ENCODE measurements at places on chromosomes 1 and 21.

- no peak for DNase-seq
These were observed 4.3 kb upstream of the MFAP2 start for GRCh38 chr1:16984717-16985116.

DNA sequence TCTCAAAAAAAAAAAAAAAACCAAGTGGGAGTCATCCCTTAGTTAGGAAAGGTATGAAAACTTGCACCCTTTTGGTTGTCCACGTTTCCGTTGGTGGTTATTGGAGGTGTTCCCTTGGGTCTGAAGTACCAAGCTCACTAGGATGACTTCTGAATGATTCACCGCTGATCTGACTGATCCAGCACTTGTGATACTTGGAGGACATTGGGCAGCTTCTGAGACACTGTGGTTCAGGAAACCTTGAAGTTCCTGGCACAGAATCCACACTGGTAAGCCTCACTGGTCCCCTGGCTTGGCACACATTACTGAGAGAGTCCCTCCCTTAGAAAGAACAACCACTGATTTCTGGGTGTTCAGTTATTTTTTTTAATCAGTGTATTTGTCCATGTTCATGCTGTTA, 91.9 kb downstream of the RYR2 start:
- no peak for DNase-seq

DNA sequence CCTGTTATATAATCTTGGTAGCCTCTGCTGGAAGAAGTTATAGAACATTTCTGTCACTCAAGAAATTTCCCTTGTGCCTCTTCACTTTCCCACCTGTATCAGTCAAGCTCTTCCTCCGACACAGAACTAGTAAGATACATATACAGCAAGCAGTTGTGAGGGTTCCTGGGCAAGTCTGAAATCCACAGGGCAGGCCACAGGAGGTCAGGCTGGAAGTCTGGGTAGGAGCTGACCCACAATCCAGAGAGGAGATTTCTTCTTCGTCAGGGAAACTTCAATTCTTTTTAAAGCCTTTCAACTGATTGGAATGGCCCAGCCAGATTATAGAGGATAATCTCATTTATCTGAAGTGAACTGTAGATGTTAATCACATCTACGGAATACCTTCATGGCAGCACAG, 96.4 kb upstream of the FMN2 start:
- no peak for DNase-seq

GRCh38 chr1:144551107-144551542, 41.6 kb upstream of the PPIAL4F start:
- DNase-seq = no peak

- no peak for DNase-seq
These were observed 3.0 kb upstream of the NFIA start for GRCh38 chr1:61079296-61079897.

DNA sequence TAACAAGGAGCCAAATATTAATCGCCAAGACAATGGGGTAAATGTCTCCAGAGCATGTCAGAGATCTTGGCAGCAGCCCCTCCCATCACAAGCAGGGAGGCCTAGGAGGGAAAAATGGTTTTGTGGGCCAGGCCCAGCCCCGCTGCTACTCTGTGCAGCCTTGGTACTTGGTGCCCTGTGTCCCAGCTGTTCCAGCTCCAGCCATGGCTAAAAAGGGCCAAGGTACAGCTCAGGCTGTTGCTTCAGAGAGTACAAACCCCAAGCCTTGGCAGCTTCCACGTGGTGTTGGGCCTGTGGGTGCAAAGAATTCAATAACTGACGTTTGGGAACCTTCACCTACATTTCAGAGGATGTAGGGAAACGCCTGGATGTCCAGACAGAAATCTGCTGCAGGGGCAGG, 10.4 kb downstream of the UBE2G2 start:
- no peak for DNase-seq

DNA sequence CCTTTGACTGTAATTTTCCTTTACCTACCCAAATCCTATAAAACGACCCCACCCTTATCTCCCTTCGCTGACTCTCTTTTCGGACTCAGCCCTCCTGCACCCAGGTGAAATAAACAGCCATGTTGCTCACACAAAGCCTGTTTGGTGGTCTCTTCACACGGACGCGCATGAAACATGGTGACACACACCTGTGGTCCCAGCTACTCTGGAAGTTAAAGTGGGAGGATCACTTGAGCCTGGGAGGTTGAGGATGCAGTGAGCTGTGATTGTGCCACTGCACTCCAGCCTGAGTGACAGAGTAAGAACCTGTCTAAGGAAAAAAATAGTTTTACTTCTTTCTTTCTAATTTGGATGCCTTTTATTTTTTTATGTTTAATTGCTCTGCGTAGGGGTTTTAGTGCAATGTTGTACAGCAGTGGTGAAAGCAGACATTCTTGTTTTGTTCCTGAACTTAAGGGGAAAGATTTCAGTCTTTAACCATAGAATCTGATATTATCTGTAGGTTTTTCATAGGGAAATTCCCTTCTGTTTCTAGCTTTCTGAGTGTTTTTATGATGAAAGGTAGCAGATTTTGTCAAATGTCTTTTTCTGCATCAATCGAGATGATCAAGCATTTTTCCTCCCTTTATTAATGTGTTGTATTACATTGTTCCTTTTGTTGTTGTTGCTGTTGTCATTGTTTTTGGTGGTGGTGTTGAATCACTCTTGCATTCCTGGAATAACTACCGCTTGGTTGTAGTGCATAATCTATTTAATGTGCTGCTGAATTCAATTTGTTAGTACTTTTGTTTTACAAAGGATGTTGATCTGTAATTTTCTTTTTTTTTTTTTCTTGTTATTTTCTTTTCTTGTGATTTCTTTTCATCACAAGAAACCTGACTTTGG, 497.4 kb downstream of the DISC1 start:
- DNase-seq = no peak

GRCh38 chr21:25581582-25581981, 25.7 kb downstream of the MRPL39 start:
- DNase-seq = no peak

DNA sequence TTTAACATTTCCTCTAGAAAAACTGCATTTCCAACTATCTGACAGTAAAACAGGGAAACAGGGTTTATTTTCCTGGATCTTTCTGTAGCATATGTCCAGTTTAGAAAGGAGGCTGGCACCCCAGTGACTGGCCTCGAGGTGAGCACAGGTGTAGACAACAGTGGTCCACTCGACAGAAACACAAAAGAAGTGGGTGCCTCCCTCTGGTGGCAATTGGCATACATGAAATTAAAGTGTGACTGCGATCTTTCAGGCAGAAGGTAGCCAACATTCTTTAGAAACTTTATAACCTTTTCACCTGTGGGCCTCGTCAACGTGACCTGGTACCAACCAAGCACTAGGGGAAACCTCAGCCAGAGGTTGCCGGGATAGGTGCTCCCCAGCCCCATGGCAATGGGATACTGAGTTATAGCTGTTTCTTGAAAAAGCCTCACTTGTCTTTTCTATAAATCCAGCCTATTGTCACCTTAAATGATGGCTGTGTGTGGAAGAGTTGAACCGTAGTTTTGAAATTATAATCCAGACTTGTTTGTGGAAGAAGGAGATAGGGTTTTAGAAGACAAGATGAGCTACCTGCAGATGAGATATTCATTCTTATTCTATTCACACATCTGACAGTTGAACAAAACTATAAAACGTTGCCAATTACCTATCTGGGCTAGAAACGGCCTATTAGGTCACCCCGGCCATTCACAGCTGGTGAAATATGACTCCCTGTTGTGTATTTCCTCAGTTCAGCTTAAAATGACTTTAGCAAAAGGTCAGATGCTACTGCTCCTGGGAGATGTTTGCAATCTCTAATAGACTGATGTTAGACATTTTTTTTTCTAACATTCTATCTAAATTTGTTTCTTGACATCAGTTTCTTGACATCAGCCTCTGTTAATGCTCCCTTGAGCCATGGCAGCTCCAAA, 44.3 kb downstream of the PCP4 start:
- DNase-seq = no peak

- DNase-seq = no peak
These were observed 50.9 kb downstream of the ENAH start for GRCh38 chr1:225601902-225602589.

DNA sequence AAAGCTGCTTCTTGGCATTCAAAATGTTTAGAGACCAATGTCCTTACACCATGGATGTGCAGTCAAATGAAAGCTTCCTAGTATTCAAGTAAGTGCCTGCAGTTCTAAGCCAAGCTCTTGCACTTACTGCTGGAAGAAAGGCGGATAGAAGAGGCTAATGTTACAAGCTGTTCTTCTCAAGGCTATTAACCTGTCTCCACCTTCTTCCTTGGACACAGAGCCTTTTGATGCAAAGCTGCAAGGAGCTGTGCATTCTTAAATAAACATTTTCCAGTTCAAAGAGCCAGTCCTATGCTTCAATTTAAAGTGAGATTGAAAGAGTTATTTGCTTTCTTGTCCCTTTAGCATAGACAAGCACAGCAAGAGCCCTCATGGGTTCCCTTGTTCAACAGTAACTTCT, 167.9 kb upstream of the RUNX1 start:
- no peak for DNase-seq

DNA sequence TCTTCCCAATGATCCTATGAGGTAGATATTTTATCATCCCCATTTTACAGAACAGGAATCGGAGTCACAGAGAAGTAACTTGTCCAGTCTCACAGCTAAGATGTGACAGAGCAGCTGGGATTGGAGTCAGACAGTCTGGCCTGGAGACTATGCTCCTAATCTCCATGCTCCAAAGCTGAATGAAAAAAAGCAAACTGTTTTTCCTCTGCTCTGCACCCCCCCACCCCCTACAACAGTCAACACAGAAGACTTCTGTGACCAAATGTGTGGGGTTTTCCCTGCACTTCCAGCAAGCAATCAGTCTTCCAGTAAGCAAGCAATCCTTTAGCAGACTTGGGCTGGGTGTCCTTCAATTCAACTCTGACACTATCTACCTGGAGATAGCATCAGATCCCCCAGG, 33.2 kb downstream of the KIRREL1 start:
- DNase-seq = no peak

- no peak for DNase-seq
These were observed 17.5 kb downstream of the LRRIQ3 start for GRCh38 chr1:74180490-74180889.

DNA sequence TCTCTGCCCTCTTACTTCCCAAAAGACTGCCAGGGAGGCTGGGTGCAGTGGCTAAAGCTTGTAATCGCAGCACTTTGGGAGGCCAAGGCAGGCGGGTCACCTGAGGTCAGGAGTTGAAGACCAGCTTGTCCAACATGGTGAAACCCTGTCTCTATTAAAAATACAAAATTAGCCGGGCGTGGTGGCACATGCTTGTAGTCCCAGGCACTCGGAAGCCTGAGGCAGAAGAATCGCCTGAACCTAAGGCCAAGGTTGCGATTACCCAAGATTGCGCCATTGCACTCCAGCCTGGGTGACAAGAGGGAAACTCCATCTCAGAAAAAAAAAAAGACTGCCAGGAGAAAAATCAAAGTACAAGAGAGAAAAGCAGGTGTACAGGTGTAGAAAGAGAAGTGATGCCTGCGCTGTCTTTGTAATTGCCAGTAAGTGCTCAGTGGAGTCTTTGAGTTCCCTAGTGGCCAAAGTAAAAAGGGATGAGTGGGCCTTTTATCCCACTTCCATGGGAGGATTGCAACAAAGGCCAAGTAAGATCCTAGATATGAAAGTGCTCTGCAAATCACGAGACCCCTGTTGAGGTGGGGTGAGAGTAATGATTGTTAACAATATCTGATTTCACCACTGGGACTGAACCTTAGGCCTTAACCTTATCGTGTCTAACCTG, 94.7 kb upstream of the WNT4 start:
- DNase-seq = no peak

GRCh38 chr1:31752952-31753475, 11.1 kb downstream of the ADGRB2 start:
- DNase-seq = no peak

GRCh38 chr1:42033629-42034028, 114.9 kb upstream of the HIVEP3 start:
- no peak for DNase-seq

GRCh38 chr1:221939607-221940006, 197.7 kb upstream of the DUSP10 start:
- no peak for DNase-seq

DNA sequence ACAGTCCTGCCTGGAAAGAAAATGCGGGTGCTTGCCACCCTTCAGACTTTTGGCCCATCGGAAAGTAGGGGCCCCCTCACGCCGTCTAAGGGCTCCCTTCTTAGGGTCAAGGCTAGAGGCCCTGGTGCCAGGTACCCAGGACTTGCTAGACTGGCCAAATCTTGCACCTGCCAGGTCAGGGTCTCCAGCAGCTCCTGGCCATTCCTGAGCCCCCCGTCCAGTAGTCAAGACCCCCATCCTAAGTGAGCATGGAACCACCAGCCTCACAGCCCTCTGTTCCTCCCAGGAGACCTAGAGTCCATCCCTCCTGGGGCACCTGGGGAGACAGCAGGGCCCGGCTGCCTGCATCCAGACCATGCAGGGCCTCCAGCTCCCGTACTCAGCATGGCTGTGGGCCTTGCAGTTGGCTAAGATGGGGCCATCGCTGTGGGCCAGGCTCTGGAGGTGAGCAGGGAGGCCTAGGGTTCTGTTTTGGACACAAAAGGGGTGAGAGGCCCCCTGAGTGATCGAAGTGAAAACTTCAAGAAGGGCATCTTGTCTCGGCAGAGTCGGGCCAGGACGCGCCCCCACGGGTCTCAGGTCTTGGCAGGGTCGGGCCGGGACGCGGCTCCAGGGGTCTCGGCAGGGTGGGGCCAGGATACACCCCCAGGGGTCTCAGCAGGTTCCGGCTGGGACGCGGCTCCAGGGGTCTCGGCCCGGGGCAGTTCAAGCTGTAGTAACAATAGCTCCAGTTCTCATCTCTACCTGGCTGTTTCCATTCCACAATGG, 5.9 kb downstream of the FNDC10 start:
- no peak for DNase-seq
